Right cardiac atrium (tissue), 5 donors: ENCODE measurements at places on chromosomes 3 and 15. TPM values are rescaled to one million over a fixed set of nuclear protein-coding genes. Genes with fewer than 3 reads are reported as not detected.

Gene TEX264
- 38.8 TPM for total RNA-seq

Gene SPTBN5
- 4.3 TPM for total RNA-seq

Gene ALDH1A2
- total RNA-seq: 60.2 TPM

Gene BRPF1
- total RNA-seq: 11.6 TPM

Gene MKRN2
- total RNA-seq: 36.3 TPM

Gene KBTBD12
- total RNA-seq: 3.8 TPM

Gene ACOX2
- 42.2 TPM for total RNA-seq

Gene LYSMD4
- total RNA-seq: 12.6 TPM

Gene WDR49
- total RNA-seq: 27.6 TPM

GRCh38 chr3:59245300-59245858 is 195.6 kb upstream of the CFAP20DC start:
- no peak for DNase-seq

- peak; percentile 71 for DNase-seq
Observed at GRCh38 chr15:55267401-55268175, 22.0 kb downstream of the RAB27A start.

- DNase-seq: no peak
Observed at GRCh38 chr3:112807685-112808084, 39.0 kb downstream of the CD200R1L start.

DNA sequence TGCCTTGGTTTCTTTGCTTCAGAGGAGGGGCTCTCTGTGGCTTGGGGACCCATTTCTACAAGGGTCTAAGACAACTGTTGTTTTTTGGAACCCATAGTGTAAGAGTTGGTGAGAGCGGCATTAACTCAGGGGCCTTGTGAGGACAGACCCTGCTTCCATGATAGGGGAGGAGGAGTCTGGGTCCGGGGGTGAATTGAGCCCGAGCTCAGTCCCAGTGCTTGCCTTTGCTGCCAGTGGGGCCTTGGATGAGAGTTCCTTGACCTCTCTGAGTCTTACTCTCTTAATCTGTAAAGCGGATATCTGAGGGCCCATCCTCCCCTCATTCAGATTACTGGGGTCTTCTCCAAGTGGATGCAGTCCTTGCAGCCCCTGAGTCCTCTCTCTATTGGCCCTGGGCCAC is 74.2 kb downstream of the EEFSEC start:
- no peak for DNase-seq

- DNase-seq: no peak
Observed at GRCh38 chr15:29122506-29122905, 147.1 kb downstream of the NSMCE3 start.

DNA sequence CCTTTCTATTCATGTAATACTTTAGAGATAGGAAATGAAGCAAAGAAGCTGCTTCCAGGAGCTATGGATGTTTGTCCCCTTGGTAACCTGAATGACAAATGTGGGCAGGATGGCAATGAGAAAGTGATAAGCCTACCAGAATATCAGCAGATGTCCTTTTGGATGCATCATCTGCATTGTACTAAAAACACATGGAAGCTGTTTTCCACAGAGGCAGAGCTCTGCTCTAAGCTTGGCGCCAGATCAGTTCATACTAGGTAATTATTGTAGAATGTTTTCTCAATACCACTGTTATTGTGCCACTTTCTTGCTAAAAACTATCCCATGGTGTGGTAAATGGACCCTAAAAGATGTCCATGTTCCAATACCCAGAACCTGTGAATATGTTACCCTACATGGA is 100.2 kb downstream of the DTWD1 start:
- DNase-seq: no peak

DNA sequence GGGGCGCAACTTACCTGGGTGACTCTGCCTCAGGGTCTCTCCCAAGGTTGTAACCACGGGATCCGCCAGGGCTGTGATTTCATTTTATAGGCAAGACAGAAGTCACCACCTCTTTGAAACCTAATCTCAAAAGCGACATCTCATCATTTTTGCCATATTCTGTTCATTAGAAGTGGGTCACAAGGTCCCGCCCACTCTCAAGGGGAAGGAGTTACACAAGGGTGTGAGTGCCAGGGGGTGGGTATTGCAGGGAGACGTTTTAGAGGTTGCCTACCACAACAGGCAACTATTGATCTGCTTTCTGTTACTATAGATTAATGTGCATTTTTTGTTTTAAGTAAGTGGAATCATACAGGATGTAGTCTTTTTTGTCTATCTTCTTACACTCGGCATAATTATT is 56.6 kb upstream of the ADPGK start:
- no peak for DNase-seq

DNA sequence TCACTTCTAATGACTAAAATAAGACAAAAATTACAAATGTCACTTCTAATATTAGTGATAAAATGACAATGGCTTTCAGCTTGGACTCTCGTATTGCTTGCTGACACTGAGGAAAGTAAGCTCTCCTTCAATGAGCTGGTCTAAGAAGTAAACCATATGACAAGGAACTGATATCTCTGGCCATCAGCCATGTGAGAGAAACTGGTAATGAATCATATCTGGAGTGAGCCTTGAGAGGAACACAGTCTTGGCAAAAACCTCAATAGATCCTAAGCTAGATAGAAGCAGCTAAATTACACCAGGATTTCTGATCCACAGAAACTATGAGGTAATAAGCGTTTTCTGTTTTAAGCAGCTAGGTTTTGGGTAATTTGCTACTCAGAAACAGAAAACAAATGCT is 1575.1 kb downstream of the OTOL1 start:
- DNase-seq: no peak

GRCh38 chr3:88003115-88003755 is 55.6 kb downstream of the CGGBP1 start:
- no peak for DNase-seq

- DNase-seq: no peak
Observed at GRCh38 chr3:60809857-60810610, 441.2 kb downstream of the FHIT start.

- no peak for DNase-seq
Observed at GRCh38 chr15:84402856-84403608, 167.5 kb downstream of the GOLGA6L4 start.

GRCh38 chr15:74504836-74505235 is 36.2 kb upstream of the ARID3B start:
- DNase-seq: no peak

DNA sequence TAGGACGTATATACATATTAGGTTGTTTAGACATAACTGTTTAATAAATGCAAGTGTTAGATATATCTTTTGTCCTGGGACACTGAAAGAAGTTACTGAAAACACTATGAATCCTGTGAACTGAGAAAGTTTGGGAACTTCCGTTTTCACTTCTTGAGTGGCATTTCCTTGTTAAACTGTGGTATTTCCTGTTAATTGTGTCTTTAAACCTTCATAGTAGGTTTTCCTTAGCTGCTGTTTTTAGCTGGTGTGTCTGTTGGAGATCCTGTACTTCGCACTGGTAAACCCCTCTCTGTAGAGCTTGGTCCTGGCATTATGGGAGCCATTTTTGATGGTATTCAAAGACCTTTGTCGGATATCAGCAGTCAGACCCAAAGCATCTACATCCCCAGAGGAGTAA is 37.1 kb downstream of the ATP6V1A start:
- no peak for DNase-seq

DNA sequence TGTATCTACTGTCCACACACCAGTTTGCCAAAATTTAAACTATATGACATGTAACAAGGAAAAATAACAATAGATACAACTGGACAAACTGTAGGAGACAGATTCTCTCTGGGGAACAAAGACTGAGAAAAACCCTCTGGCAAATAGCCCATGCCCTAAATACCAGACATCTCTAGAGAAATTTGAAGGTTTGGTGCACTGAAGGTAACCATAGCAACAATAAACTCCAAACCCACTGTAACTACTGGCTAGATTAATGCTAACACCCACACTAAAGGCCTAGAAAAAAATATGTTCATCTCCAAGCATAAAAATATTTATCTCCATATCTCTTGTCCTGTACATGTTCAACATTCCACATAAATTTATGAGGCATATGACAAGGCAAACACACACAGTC is 267.1 kb downstream of the STXBP5L start:
- no peak for DNase-seq

GRCh38 chr15:29283381-29283780 is 13.8 kb upstream of the NSMCE3 start:
- no peak for DNase-seq

GRCh38 chr3:22947851-22948250 is 255.3 kb upstream of the UBE2E2 start:
- no peak for DNase-seq

DNA sequence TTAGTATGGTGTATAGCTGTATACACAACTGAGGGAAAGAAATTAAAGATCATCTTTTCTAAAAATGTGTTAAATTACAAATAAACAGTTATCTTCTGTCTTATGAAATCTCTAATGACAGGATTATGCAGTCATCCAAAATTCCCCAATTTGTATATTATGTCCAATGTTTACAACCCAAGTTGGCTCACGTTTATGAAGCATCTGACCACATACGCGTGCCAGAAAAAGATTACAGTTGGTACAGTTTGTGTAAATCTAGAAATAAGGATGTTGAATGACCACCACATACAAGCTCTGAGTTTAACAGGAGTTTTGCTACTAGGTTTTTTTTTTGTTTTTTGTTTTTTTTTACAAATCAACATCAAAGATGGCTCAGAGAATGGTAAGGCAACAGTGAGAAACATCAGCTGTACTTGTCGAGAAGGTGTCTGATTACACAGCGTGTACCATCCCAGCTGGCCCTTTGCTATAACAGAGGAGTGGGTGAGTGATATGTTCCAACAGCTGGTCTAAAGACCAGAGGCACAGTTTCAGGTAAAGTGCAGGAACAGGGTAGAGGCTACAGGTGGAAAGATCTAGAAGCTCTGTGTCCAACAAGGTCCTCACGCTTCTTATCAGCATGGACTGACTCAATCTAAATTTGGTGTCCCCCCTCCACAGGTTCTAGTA is 47.1 kb downstream of the USF3 start:
- DNase-seq: no peak

DNA sequence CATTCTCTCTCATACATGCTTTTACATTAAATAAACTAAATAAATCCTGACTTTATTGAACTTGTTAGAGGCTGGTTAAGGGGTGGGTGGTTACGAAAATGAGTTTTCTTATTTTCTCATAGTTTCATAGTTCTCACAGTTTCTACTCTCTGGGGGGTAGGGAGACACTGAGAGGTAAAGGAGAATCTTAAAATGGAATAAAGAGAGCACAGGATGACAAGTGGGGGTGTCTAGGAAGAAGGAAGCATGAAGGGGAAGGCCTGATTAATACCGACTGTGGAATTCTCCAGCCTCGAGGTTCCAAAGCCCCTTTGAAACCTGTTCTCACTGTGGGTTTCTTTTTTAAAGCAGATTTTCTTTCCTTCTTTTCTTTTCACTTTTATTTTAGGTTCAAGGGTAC is 66.4 kb upstream of the TRA2B start:
- DNase-seq: no peak

DNA sequence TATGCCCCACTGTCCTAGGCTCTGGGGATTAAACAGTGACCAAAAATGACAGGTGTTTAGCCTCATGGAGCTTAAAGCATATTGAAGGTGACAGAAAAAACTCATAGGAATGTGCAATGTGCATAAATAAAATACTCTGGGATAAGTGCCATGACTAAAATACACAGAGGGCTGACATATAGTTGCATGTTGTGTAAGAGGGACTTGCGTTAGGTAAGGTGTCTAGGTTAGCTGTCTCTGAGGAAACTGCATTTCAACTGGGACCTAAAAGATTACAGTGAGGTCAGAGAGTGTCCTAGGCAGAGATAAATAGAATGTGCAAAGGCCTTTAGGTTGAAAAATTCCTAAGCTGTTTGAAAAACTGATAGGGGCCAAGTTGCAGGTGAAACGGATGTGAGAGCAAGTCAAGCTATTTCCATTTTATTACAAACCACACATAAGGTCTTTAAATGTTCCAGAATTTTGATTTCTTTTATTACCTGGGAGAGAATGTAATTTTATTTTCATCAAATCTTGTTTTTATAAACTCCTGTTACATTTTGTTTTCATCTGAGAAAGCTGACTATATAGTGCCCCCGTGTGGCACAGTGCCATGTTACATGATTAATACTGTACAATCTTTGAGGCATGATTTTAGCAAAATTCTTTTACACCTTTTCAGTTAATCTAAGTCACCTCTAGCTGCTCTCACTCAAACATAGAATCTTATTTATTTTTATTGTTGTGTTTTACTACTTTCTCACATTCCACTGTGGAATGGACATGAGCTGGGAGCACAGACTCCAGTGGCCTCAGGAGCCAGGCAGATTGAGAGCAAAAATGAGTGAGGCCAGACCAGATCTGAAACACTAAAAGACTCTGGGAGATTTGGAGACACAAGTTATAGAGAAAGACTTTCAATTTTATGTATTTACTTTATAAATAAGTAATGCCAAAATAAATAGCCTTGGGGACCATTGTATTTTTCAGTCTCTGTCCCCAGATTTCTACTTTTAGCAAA is 259.6 kb upstream of the ZNF717 start:
- no peak for DNase-seq

- no peak for DNase-seq
Observed at GRCh38 chr3:55604402-55604801, 117.3 kb upstream of the WNT5A start.

- DNase-seq: no peak
Observed at GRCh38 chr3:134132961-134133360, 103.2 kb upstream of the SLCO2A1 start.

- DNase-seq: no peak
Observed at GRCh38 chr3:32946973-32947788, 4.3 kb upstream of the CCR4 start.

GRCh38 chr3:8420612-8421011 is 81.0 kb upstream of the LMCD1 start:
- DNase-seq: no peak

DNA sequence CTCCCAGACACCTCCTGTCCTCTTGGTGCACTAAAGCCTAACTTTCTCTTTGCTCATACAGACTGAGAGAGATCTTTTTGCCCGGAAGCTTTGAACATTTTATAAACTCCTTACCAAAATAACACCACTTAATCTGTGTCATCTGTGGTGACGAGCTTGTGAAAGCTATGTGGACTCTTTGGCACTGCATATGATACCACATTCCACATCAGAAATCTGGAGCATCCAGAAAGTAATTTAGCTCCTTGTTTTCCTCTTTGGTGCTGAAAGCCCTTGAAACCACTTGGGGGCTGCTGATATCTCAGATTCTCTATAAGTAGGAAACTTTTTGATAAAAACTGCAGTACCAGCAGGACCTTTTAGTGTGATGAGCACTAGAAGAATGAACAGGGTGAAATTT is 128.3 kb downstream of the ALCAM start:
- no peak for DNase-seq
